Activated CD4-positive, alpha-beta T cell treated with anti-CD3 and anti-CD28 coated beads, Interleukin-10, Interleukin-2, amounts not matched to agents 100 ng/mL and 50 ng/mL, durations not matched to agents 16 hours and 8 hours (primary cell): ENCODE measurements at places on chromosomes 2 and 18.

- DNase-seq = no peak
Observed at GRCh38 chr2:23585273-23586170, 200.5 kb downstream of the KLHL29 start.

GRCh38 chr2:105598829-105599698 lies 145.6 kb upstream of the NCK2 start:
- DNase-seq = no peak

GRCh38 chr2:217743966-217744761 lies 258.6 kb downstream of the TNS1 start:
- no peak for DNase-seq

DNA sequence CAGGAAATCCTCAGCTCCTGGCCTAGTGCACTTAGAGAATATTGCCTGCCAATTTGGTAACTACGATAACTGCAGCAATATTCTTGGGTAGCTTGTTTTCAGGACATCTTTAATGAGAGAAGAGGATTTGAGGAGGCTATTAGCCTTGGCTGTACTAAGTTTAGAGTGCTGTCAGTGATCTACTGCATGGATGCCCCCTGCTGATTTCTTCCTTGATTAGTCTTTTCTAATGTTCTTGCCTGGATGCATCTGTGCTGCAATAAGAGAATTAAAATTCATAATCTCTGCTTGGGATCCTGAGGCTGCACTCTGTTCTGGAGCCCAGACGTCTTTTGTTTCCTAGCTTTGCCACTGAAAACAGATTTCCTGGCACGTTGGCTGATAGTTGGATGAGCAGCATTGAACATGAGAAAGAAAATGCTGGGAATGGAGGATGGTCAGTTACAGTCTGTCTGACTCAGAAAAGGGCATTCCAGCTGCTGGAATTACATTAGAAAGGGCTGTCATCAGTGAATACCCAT lies 115.4 kb downstream of the CCDC85A start:
- DNase-seq = no peak

DNA sequence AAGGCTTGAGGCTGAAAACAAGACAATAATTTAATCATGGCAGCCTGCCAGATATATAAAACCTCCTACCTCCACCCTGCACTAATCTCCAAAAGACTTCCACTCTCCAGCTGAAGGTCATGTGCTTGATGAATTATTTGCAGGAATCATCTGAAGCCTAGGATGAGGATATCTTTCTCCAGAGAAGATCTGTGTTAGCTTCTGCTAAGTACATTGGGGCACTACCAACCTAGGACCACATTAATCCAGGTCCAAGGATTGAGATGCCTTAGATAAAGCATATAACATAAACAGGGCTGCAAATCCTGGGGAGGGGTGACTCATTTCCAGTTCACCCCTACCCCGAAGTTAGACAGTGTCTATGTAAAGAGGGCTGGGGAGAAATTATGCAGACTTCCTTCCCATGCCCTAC lies 80.5 kb upstream of the FRZB start:
- DNase-seq = peak; percentile 15

- DNase-seq = no peak
Observed at GRCh38 chr18:76953583-76954233, 131.4 kb downstream of the ZNF236 start.

- peak; percentile 70 for DNase-seq
Observed at GRCh38 chr2:65430603-65431420, 1.6 kb downstream of the SPRED2 start.

GRCh38 chr2:103364177-103364576 lies 602.3 kb downstream of the TMEM182 start:
- DNase-seq = no peak

- no peak for DNase-seq
Observed at GRCh38 chr2:20619624-20620024, 31.3 kb downstream of the HS1BP3 start.

- no peak for DNase-seq
Observed at GRCh38 chr18:42922363-42922762, 193.1 kb downstream of the RIT2 start.

DNA sequence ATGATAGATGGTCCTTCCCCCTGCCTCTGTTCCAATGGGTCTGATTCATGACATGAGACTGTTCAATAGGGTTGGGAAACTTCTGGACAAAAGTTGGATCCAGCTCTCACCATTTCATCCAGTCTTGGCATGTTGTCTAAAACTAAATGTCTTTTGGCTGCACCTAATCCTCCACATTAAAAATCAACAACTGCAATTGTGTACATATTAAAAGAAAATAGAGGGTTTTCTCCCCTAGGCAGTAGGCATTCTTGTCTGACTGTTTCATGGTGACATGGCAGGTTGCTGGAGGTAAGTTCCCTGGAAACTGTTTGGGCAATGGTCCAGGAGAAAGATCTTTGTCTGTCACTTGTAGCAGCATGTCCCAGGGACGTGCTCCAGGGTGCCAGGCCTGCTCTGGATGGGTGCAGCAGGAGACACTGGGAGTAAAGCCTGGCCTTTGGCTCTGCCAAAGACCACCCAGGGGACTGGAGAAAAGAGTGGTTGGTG lies 135.8 kb downstream of the TCF4 start:
- no peak for DNase-seq

GRCh38 chr18:57574866-57575265 lies 11.6 kb downstream of the FECH start:
- DNase-seq = no peak

GRCh38 chr2:180311-180710 lies 83.5 kb downstream of the SH3YL1 start:
- no peak for DNase-seq

DNA sequence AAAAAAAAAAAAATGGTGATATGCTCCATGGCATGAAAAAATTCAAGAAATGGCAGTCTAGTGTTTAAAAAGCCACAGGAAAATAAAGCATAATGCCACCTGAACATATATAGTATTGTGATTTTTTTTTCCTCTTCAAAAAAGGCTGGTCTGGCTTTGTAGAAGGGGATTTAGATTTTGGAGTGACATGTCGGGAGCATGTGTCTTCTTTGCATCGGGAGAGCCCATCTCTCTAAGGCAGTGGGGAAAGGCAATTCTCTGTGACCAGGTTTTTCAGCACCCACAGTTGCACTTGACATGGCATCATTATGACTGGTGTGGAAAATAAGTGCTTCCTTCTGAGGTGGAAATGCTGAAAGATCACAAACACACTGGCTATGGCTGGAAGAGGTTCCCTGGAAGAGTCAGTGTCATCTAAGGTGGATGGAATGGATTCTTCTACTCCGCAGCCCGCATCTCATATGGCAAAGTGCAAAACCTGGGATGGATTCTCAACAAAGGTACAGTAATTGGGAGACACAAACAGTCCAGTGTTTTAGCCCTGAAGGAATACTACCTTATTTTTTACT lies 172.5 kb downstream of the AGAP1 start:
- no peak for DNase-seq

GRCh38 chr2:73997813-73998212 lies 13.1 kb downstream of the TET3 start:
- DNase-seq = no peak

GRCh38 chr2:58291726-58292438 lies 50.8 kb upstream of the FANCL start:
- no peak for DNase-seq

GRCh38 chr2:67451086-67451832 lies 54.1 kb downstream of the ETAA1 start:
- no peak for DNase-seq
